ENCODE measurements at places on chromosomes 12 and 14. TPM values are rescaled to one million over a fixed set of nuclear protein-coding genes. Genes with fewer than 3 reads are reported as not detected.

RNF212B gene
- not detected for total RNA-seq

OR4E2 gene
- total RNA-seq: not detected

OVCH1 gene
- not detected for total RNA-seq

DNA sequence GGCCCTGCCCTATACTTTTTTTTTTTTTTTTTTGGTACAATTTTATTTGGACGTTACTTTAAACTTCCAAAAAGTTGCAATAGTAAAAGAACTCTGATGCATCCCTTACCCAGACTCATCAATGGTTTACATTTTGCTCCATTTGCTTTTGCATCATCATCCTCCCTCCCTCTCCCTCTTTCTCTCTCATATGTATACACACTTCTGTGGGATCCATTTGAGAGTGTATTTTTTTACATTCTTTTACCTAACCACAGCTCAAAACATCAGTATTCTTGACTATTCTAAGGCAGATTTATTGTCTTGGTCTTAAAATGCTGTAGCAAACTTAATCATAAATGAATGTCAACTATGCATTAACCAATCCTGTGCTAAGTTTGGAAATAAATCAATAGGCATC is 111.6 kb downstream of the PRICKLE1 start:
- no peak overlapping the region for H3K4me3 ChIP-seq
- no peak overlapping the region for H3K27ac ChIP-seq
- no peaks in the 10 kb centered on the region for H3K36me3 ChIP-seq
- peaks cover 47% of the 10 kb centered on the region for H3K27me3 ChIP-seq
- DNase-seq: no peak
- no peaks in the 10 kb centered on the region for H3K4me1 ChIP-seq

GRCh38 chr14:73142216-73142615 is 5.9 kb downstream of the PSEN1 start:
- no peak for DNase-seq
- no peaks in the 10 kb centered on the region for H3K27me3 ChIP-seq
- no peak overlapping the region for H3K4me3 ChIP-seq
- H3K36me3 ChIP-seq: no peaks in the 10 kb centered on the region
- peaks cover 28% of the 10 kb centered on the region for H3K4me1 ChIP-seq

DNA sequence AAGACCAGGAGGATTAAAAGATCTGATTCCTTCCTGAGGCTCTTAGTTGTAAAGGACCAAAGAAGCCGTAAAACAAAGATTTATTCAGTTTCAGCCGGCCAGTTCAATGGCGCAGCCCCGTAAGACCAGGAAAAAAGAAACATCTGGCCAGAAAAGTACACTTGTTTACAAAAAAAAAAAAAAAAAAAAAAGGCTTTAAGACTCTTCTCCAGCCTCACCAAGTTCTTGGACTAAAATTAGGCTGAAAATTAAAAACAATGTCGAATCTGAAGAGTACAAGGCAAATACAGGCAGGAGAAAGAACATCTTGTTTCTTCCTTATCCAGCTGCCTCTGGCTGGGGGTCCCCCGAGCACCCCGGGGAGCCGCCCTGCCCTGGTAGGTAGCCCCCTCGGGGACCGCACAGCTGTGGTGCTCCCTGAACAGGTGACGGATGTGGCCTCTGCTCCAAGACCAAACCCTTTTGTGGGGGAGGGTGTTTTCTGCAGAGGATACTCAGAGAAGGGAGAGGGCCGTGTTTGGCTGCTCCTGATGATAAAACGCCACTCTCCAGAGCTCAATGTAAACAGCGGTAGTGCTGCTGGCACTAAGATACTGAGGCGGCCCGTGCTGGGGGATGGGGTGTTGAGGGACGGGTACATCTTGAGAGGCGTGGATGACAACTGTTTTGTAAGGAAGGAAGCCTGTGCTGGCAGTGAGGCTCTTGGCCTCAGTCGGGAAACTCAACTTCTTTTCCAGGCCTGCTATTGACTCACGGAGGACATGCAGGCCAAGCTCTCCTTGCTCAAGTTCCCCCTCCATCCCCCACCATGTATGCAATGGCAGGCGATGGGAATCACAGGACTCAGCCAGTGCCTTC is 201.0 kb upstream of the DIO3 start:
- peaks cover 41% of the 10 kb centered on the region for H3K27me3 ChIP-seq
- no peak for DNase-seq
- no peak overlapping the region for H3K27ac ChIP-seq
- H3K36me3 ChIP-seq: no peaks in the 10 kb centered on the region
- no peak overlapping the region for H3K4me3 ChIP-seq
- H3K4me1 ChIP-seq: no peaks in the 10 kb centered on the region

DNA sequence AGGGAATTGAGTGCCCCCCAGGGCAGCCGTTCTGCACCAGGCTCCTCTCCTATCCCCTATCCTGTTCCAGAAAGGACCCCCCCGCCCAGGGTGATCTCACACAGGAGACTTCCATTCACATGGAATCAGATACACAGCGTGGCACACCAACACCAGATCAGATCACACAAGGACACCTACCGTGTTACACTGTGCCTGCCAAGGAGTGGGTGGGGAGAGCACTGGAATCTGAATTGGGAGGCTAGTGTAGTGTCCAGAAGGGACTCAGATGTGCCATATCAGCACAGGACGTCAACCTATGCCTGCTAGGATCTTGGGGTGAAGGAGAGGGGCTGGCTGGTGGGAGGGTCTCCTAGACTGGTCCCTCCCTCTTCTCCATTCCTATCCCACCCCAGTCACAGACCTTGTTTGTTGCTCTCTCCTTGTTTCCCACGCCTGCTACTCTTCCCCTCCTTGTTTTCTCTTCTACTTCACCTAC is 2.3 kb downstream of the PTMS start:
- H3K4me3 ChIP-seq: peak overlapping the region; percentile 93
- peak; percentile 13 for DNase-seq
- H3K4me1 ChIP-seq: peaks cover 37% of the 10 kb centered on the region
- no peaks in the 10 kb centered on the region for H3K36me3 ChIP-seq
- H3K27me3 ChIP-seq: peaks cover 40% of the 10 kb centered on the region

- peak overlapping the region; percentile 90 for H3K27ac ChIP-seq
- peaks cover 4% of the 10 kb centered on the region for H3K27me3 ChIP-seq
- DNase-seq: no peak
- H3K4me3 ChIP-seq: peak overlapping the region; percentile 68
- no peaks in the 10 kb centered on the region for H3K36me3 ChIP-seq
These were observed 2.1 kb upstream of the TRMT61A start for GRCh38 chr14:103526914-103527248.

DNA sequence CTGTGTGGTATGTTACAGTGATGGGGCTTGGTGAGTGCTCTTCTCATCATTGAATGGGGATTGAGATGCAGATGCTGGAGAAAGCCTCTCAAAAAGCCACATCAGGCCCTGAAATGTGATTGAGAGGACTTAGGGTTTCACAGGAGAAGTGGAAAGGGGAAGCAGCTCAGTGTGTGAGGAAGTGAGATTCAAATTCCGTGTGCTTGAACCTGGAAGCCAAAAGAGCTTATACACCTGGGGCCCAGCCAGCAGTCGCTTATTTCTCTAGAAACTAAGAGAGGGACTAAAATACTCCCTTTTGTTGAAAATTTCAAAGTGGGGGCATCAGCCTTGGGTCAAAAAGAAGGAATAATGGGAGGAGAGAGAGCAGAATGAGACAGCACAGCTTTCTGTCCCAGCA is 39.1 kb upstream of the GZMB start:
- no peaks in the 10 kb centered on the region for H3K27me3 ChIP-seq
- no peak for DNase-seq
- peak overlapping the region; percentile 97 for H3K4me3 ChIP-seq
- peak overlapping the region; percentile 95 for H3K27ac ChIP-seq

DNA sequence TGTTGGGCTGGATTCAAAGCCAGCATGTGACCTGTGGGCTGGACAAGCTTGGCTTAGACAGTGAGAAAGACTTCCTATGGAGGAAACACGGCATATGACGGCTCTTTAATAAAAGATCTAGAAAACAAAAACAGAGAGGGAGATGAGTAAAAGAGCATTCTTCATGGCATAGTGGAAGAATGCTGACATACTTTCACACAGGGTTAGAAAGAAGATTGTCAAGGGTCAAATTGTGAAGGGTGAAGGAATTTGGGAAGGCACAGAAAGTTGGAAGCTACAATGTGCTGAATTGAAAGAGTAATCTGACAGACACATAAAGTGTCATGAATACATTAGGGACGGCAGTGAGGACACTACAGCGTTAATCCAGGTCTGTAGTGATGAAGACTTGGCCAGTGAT is 63.4 kb downstream of the GALNT4 start:
- H3K4me3 ChIP-seq: peak overlapping the region; percentile 35
- DNase-seq: no peak
- no peaks in the 10 kb centered on the region for H3K27me3 ChIP-seq
- H3K36me3 ChIP-seq: no peaks in the 10 kb centered on the region

GRCh38 chr12:86389949-86390348 is 133.8 kb upstream of the MGAT4C start:
- no peak overlapping the region for H3K27ac ChIP-seq

DNA sequence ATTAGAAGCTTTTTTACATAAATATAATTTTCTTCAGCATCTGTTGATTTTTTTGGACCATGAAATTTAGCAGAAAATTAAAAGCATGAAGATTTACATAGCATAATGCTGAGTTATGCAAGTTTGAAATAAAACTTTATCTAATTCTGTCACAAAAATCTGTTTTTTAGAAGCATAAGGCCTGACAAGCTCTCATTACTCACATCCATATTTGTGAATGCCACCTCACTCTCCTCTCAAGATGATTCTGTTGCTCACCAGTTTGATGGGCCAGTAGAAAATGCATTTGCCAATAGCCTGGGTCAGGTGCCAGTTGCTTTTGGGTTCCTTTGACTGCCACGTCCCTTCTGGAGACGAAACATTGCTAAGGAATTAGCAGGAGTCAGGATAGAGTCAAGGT is 181.5 kb upstream of the ATP2B1 start:
- no peak for DNase-seq
- no peak overlapping the region for H3K4me3 ChIP-seq
- peaks cover 4% of the 10 kb centered on the region for H3K4me1 ChIP-seq
- H3K36me3 ChIP-seq: peaks cover 7% of the 10 kb centered on the region
- no peaks in the 10 kb centered on the region for H3K27me3 ChIP-seq

DNA sequence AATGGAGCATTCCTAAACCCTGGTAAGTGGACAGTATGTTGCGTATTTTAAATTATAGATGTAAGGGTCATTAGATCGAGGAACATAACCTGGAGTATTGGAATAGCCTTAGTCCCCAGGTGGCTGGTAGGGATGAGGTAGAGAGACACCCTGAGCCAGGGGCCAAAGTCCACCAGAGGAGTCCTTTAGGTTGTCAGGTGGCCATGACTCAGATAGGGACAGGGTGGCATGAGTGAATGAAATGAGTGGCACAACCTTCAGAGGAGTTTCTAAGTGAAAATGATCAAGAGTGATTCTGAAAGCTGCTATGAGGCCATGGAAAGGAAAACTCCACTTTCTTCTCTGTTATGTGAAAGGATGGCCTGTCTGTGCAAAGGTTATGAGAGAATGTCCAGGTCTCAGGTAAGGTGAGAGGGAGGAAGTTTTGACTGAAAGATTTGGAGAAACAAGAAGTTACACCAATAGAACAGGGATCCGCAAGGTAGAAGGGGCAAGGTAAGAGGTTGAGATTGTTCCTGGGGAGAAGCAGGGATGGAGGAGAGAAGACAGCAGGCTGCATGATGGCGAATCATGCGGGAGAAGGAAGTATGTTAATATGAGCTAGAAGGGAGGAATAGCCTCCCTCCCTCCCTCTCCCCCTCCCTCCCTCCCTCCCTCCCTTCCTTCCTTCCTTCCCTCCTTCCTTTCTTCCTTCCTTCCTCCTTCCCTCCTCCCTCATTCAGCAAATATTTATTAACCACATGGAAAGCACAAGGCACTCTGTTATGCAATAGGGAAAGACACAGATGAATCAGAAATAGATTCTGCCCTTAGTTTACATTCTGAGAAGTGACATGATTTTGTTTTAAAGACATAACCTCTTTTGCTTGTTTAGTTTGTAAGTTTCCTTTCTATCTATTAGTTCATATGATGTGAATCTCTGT is 14.0 kb upstream of the RIPK3 start:
- no peaks in the 10 kb centered on the region for H3K36me3 ChIP-seq
- H3K27ac ChIP-seq: no peak overlapping the region
- peaks cover 28% of the 10 kb centered on the region for H3K27me3 ChIP-seq
- no peak overlapping the region for H3K4me3 ChIP-seq

DNA sequence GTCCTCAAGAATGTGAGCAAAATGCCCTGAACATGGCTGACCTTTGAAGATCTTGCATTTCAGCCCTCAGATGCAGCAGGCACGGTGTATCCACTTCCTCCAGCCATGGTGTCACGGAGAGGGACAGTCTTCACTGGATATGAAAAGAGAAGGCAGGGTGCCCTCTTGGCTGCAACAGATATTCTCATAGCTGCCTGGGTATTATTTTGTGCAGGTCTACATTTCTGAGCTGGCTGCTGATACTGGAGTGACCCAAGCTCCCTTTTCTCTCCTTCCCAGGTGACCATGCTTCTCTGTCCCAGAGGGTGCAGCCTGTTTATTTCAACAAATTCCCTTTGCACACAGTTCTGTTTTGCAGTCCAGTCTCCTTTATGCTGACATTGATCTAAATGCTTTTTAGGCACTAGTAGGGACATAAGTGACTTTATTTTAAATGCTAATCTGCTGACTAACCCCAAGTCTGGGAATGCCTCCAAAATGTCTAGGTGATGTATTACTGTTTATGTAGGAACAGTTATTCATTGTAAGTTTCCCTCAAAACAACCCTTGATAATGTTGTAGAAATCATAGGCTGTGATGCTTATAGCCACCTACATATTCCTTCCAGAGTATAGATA is 17.4 kb upstream of the PYGL start:
- DNase-seq: no peak
- H3K36me3 ChIP-seq: no peaks in the 10 kb centered on the region
- no peak overlapping the region for H3K4me3 ChIP-seq
- H3K27me3 ChIP-seq: peaks cover 8% of the 10 kb centered on the region
- H3K4me1 ChIP-seq: no peaks in the 10 kb centered on the region

DNA sequence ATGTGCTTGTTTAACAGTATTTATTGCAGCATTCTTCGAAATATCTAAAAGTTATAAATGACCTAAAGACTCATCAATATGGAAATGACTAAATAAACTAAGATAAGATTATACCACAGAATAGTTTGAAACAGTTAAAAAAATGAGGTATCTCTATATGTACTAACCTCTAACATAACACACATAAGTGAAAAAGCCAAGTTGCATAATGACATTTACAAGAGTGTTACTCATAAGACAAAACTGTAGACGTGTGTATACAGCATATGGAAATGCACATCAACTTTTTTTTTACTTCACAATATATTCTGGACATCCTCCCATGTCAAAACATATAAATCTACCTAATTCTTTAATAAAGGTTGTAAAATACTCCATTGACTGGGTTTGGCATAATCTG is 22.8 kb downstream of the CPM start:
- DNase-seq: no peak
- no peak overlapping the region for H3K27ac ChIP-seq
- no peaks in the 10 kb centered on the region for H3K4me1 ChIP-seq
- no peaks in the 10 kb centered on the region for H3K36me3 ChIP-seq
